Calu3 (cell line): ENCODE measurements at places on chromosomes 7 and 10. TPM values are rescaled to one million over a fixed set of nuclear protein-coding genes. Genes with fewer than 3 reads are reported as not detected.

GRCh38 chr7:92246360-92247101 lies 757 bp downstream of the ANKIB1 start:
- DNase-seq, result no peak

DNA sequence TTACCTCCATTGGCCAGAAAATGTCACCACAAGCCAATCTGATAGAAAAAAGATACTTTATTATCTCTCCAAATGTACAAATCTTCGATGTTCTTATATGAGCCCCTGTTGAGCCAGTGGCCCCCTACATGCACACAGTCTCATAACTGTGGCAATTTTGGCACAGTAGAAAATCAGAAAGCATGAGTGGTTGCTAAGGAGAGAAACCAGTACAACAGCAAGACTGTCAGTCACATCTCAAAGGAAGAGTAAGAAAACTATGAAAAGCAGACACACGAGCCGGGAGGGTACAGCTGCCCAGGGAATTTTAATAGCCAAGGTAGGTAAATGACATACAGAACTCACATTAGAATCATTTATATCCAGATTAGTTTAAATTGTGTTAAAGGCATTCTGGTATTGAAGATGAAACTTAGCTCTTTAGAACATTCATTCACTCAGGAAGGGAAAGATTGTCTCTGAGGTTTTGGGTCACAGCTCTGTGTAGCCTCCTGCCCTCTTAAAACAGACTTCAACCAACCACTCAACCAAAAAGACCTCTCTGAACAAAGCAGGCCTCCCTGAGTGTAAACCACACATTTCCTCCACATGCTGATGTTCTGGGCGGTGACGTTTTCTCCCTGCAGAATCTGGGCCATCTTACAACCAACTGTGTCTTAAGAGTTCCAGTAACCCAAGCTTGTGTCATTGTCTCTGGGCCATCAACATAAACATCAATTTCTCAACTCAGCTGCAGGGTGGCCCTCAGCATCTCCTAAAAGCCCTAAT lies 80.8 kb upstream of the ADAM12 start:
- no peak for DNase-seq

GRCh38 chr7:93442478-93443224 lies 131.9 kb downstream of the CALCR start:
- DNase-seq, result peak; percentile 70

DNA sequence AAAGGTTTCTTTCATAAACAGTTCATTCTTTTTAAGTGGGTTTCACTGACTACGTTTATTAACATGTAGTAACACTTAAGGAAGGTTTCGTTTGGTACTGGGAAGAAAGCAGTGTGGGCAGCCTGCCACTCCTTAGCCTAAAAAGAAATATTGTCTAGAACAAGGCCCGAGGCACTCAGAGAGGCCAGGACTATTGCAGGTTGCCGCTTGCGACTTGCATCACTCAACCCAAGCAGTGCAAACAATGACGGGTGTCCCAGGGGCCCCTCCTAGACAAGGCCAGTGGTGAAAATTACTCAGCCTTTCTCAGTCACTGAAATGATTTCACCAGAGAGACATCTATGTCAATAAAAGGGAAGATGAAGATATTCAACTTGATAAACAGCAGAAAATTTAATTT lies 243.9 kb downstream of the SNX13 start:
- peak; percentile 86 for DNase-seq

DNA sequence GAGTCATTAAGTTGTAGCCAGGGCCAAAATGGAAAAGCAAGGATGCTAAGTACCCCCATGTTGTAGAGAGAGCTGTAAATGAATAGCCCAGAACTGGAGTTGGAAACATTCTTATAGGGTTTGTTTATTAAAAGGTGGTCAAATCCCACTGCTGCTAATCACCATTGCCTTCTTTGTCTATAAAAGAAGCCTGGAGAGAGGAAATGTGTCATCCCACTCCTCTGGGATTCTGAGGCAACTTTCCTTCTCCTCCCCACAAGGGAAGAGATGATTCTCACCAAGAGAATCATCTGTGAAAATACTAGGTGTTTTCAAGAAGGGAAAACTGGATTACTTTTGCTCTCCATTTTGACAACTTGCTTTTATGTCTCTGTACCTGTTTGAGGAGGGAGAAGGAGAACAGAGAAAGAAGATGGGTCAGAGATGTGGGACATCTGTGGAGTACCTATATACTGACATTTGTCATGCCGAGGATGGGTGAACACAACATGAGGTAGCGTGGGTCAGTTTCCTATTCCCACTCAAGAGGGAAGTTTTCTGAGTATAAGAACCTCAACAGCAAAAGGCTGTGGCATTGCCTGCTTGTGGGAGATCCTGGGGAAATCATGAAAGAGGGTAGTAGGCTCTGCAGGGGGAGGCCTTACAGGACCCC lies 262.2 kb downstream of the KIF20B start:
- DNase-seq, result no peak

DNA sequence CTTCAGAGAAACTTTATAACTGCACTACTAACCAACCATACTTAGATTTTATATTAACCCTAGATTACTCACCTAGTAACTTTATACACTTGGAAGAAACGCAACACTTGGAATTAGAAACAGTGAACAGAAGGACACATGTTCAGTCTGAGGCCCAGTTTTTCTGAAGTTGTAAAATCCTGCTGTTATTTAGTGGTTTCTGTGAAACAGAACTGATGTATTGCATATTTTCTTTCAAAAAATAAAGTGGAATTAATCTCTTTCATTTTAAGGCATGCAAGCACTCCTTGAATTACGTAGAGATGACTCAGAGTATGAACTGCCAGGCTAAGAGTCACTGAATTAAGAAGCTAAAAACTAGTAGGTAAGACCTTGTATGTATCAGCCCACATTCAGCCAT lies 215.8 kb downstream of the SKAP2 start:
- DNase-seq, result no peak

GRCh38 chr10:13776861-13777311 lies 190.1 kb downstream of the PRPF18 start:
- no peak for DNase-seq

DNA sequence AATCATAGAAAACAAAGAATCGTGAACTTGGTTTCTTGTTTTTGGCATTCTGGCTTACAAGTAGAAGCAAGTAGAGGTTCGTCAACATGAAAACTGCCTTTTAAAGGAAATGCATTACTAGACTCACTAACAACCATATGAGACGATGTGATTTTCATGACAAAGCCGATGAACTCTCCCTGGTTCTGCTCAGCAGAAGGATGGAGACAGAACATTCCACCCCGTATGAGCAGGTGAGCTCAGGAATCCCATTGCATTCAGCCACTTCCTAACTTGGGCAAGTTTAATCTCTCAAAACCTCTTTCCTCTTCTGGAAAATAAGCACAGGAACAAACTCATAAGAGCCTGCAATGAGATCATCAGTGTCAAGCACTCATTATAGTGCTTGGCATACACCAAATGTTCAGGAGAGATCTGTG lies 57.4 kb upstream of the SVIL start:
- no peak for DNase-seq

DNA sequence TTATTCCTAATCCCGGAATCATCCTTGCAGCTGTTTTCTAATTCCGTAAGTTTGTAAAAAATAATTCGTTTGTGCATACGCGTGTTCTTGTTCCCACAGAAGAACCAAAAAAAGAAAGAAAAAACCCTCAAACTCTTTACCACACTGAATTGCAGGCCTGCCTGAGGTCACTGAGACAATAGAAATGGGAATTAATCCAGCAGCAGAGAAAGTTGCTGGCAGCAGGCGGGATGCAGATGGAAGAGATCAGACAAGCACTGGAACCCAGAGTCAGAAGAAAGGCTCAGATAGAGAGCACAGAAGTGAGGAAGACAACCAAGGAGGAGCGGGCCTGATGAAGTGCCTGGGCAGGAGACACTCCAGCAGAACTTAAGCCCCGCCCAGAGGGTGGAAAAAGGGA lies 141.5 kb upstream of the VWC2 start:
- no peak for DNase-seq

DNA sequence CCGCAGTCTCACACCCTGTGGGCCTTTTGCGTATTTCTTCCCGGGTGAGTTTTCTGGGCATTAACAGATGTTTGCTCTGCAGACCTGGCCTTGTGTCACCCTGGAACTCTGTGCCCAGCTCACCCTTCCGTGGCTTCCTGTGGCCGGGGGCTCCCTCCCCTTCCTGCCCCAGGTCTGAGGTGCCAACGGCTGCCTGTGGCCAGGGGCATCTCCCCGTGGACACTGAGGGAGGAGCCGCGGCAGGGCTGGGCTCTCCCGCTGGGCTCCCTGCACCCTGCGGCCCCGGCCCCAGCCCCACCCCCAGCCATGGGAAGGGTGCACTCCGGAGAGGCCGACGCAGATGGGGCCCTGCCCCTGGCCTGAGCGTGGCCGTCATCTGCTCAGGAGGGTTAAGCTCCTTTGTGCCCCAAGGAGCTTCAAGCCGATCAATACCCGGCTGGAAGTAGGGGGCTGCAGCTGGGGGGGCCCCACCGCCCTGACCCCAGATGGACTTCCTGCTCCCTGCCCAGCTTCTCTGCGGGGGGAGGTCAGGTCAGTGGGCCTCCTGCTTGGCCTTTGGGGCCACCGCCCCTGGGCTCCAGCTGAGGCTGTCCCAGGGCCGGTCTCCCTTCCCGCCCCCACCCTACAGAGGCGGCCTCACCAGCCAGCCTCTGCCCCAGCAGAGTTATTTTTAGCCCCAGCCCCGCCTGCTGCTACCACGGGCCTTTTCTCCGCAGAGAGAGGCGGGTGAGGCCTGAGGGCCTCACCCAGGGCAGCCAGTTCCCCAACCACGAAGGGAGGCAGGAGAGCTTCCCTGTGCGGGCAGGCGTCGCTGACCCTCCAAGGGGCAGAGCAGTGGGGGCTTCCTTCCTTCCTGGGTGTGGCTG lies 24.2 kb downstream of the PWWP2B start:
- peak; percentile 64 for DNase-seq

GRCh38 chr7:84017651-84018050 lies 176.9 kb downstream of the SEMA3A start:
- no peak for DNase-seq

DNA sequence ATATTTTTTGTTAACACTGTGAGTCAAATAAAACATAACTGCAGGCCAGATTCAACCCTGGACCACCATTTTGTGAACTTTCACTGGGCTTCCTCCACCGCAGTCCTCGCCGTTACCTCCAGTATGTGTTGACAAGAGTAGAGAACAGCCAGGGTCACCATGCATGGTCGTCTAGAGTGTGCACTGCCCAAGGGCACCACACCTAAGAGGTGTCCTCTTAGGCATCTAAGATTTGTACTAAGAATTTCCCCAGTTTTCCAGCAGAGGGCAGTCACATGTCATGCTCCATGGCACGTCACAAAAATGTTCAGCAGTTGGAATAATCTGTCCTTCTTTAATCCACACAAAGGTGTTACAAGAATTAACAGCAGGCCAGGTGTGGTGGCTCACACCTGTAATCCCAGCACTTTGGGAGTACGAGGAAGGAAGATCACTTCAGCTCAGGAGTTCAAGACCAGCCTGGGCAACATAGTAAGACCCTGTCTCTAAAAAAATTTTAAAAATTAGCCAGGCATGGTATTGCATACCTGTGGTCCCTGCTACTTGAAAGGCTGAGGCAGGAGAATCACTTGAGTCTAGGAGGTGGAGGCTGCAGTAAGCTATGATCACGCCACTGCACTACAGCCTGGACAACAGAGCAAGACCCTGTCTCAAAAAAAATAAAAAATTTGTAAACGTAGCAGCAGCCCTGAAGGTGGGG lies 71.2 kb upstream of the FOXK1 start:
- DNase-seq, result peak; percentile 79

DNA sequence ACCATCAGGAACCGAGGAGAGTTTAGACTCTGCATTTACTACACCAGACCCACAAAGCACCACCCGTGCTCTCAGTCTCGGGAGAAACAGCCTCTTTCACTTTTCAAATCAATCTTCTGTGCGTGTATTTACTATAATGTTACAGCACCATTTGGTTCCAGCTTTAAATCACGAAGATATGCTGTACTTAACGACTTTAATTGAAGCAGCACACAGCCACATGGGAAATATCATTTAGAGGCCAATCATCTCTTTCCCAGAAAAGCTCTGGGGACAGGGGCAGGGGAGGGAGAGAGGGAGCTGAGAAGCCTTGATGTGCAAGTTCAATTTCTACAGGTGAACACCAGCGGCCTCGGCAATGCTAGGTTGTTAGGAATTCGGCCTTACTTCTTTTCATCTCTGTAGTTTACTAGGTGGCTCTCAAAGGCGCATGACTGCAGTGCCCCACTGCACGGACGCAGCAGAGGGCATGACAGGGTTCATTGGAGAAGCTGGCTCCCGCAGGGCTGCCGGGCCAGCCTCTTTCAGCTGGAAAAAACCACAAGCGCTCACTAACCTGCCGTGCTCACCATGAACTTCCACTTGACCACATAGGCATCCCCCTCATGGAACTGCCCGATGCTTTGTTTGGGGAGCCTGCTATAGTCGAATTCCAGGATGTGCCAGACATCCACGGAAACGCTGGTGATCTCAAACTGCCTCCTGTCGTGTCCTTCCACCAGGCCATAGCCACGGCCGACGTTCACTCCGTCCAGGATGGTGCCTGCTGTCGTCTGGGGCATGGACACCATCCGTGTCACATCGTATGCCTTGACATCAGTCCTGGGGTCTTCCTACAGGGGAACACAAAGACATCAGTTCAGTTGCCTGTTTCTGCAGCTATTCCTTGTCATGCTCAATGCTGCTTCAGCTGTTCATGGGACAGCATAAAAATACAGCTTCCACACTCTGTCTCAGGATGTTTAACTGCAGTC lies 154.5 kb downstream of the SVIL start:
- DNase-seq, result no peak

DNA sequence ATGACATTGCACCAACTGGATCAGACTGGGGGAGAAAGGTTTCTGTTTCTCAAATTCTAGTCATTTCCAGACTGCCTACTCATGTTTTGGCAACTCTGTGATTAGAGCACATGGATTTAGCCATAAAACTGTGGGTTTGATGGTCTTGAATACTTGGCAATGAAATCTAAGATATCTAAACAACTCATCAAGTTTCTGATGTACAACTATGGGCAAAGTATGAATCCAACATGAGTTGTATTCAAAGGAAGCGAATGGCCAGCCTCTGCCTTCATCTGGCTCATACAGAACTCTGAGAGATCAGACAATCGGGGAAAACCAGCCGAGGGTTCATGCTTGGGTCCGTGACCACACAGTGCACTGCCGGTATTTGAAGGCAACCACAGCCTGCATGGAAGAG lies 144.3 kb downstream of the ADAM12 start:
- DNase-seq, result no peak

DNA sequence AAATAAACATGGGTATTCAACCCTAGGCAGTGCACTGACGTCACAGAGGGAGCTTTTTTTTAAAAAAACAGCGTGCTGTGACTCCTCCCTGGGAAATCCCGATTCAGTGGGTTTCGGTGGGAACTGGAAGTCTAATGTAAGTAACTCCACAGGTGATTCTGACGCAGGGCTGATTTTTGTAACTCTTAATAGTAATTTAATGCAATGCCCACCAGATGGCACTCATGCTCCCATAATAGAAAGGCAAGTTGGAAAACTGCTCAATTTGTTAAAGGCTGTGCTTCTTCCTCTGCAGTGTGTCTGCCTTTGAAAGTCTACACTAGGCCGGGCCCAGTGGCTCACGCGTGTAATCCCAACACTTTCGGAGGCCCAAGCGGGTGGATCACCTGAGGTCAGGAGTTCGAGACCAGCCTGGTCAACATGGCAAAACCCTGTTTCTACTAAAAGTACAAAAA lies 10.9 kb upstream of the RSU1 start:
- DNase-seq, result peak; percentile 70

The GLCCI1 gene
- 10.1 and 12.9 TPM in 2 replicates for total RNA-seq

The UPK3BL2 gene
- total RNA-seq, result 17.4 and 18.3 TPM in 2 replicates

The GPC2 gene
- total RNA-seq, result 3.2 and 3.6 TPM in 2 replicates

The RSPH10B gene
- total RNA-seq, result 0.33 and 0.37 TPM in 2 replicates

The MDFIC gene
- total RNA-seq, result 12.5 and 13.0 TPM in 2 replicates

The CALN1 gene
- not detected in 2 replicates for total RNA-seq

The PRLHR gene
- not detected in 2 replicates for total RNA-seq

The DYNC1I1 gene
- total RNA-seq, result 0.73 and 1.4 TPM in 2 replicates

The TRIM73 gene
- 1.7 and 2.1 TPM in 2 replicates for total RNA-seq
